ENCODE measurements at places on chromosomes 5 and 9.

- no peak for DNase-seq
Observed at GRCh38 chr9:108552459-108553040, 303.2 kb downstream of the ACTL7B start.

DNA sequence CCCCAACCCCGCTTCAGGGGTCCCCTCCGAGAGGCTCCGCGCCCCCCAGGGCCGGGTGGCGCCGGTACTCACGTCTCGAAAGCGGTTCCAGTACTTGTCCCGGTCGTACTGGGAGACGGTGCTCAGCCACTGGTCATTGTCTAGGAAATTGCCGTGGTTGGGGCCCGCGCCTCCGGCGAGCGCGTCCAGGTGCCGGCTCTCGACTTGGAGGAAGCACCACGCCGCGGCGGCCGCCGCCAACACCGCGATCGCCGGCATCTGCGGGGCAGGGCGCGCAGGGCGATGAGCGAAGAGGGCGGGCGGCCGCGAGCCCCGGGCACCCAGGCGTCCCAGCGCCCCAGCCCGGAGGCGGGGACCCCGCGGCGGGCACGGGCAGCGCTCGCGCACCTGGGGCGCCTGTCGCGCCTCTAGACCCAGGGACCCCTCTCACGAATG, 808 bp downstream of the SPOCK1 start:
- DNase-seq: peak; percentile 47

- no peak for DNase-seq
Observed at GRCh38 chr9:19481971-19482404, 73.2 kb downstream of the ACER2 start.

DNA sequence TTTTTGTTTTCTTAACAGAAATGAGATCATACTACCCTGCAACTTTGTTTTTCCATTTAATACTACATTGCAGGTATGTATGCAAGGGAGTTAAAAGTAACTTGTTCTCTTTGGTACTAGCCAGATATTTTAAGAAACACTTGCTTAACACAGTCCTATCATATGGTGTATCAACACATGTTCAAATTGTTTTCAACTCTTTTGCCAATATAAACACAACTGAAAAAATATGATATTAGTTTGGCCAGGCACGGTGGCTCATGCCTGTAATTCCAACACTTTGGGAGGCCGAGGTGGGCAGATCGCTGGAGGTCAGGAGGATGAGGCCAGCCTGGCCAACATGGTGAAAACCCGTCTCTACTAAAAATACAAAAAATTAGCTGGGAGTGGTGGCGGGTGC, 41.6 kb downstream of the RNF38 start:
- DNase-seq: no peak

DNA sequence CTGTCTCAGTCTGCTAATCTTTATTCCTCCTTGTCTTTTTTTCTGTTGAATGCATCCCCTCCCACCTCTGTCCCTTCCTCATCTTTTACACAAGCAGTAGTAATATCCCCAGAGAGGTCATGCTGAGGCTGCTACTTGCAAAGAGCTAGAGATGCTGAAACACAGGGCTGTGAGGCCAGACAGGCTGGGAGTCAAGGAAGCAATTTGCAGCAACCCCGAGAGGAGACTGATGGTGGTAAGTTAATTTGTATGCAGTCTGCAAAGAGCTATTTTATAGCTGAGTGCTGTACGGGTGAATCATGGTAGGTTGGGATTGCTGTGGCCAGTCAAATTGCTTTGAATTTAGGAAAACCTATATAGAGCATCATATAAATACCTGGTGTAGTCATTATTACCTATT, 90.2 kb upstream of the SLC24A2 start:
- no peak for DNase-seq
